ENCODE measurements at places on chromosomes 11 and 22. TPM values are rescaled to one million over a fixed set of nuclear protein-coding genes. Genes with fewer than 3 reads are reported as not detected.

DNA sequence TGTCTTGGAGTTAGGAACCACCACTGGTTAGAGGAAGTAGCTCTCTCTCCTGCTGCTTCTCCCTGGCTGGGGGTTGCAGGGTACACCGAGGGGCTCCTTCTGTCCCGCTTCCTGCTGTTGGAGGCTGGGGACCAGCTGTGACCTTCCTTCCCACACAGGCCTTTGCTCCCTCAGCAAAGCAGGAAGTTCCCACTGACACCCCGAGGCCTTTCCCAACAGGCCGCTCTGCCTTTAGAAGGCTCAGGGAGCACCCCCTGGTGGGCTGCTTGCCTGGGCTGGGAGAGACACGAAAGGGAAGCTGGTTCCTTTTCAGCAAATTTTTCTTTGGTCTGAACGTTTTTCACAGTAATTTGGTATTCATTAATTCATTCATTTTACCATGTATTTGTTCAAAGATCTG is 527.9 kb upstream of the B3GAT1 start:
- no peaks in the 10 kb centered on the region for H3K36me3 ChIP-seq
- DNase-seq = no peak
- H3K4me3 ChIP-seq = no peak overlapping the region
- no peak overlapping the region for H3K27ac ChIP-seq
- H3K27me3 ChIP-seq = no peaks in the 10 kb centered on the region

- H3K27ac ChIP-seq = no peak overlapping the region
- H3K36me3 ChIP-seq = no peaks in the 10 kb centered on the region
- no peak overlapping the region for H3K4me3 ChIP-seq
- H3K27me3 ChIP-seq = no peaks in the 10 kb centered on the region
Observed at GRCh38 chr11:68735125-68735524, 16.2 kb downstream of the TESMIN start.

DNA sequence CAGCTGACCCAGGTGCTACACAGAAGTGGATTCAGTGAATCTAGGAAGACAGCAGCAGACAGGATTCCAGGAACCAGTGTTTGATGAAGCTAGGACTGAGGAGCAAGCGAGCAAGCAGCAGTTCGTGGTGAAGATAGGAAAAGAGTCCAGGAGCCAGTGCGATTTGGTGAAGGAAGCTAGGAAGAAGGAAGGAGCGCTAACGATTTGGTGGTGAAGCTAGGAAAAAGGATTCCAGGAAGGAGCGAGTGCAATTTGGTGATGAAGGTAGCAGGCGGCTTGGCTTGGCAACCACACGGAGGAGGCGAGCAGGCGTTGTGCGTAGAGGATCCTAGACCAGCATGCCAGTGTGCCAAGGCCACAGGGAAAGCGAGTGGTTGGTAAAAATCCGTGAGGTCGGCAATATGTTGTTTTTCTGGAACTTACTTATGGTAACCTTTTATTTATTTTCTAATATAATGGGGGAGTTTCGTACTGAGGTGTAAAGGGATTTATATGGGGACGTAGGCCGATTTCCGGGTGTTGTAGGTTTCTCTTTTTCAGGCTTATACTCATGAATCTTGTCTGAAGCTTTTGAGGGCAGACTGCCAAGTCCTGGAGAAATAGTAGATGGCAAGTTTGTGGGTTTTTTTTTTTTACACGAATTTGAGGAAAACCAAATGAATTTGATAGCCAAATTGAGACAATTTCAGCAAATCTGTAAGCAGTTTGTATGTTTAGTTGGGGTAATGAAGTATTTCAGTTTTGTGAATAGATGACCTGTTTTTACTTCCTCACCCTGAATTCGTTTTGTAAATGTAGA is 1.7 kb downstream of the MALAT1 start:
- H3K36me3 ChIP-seq = peaks cover 15% of the 10 kb centered on the region
- H3K4me3 ChIP-seq = peak overlapping the region; percentile 100
- no peaks in the 10 kb centered on the region for H3K4me1 ChIP-seq
- no peak for DNase-seq
- H3K27me3 ChIP-seq = no peaks in the 10 kb centered on the region

GRCh38 chr11:129115652-129116586 is 76.2 kb downstream of the ARHGAP32 start:
- no peaks in the 10 kb centered on the region for H3K27me3 ChIP-seq
- no peak for DNase-seq
- H3K27ac ChIP-seq = no peak overlapping the region
- H3K4me1 ChIP-seq = no peaks in the 10 kb centered on the region
- no peak overlapping the region for H3K4me3 ChIP-seq

GRCh38 chr11:125141178-125141577 is 23.4 kb upstream of the PKNOX2 start:
- no peaks in the 10 kb centered on the region for H3K36me3 ChIP-seq
- H3K27me3 ChIP-seq = no peaks in the 10 kb centered on the region
- H3K4me1 ChIP-seq = no peaks in the 10 kb centered on the region
- H3K4me3 ChIP-seq = no peak overlapping the region
- no peak overlapping the region for H3K27ac ChIP-seq

- no peaks in the 10 kb centered on the region for H3K4me1 ChIP-seq
- peak; percentile 79 for DNase-seq
- no peak overlapping the region for H3K27ac ChIP-seq
- no peaks in the 10 kb centered on the region for H3K27me3 ChIP-seq
Observed at GRCh38 chr11:74257959-74258553, 53.4 kb downstream of the P4HA3 start.

GRCh38 chr11:124296016-124296415 is 17.7 kb downstream of the OR8D1 start:
- H3K27me3 ChIP-seq = no peaks in the 10 kb centered on the region
- H3K27ac ChIP-seq = no peak overlapping the region
- no peaks in the 10 kb centered on the region for H3K4me1 ChIP-seq
- DNase-seq = no peak
- no peaks in the 10 kb centered on the region for H3K36me3 ChIP-seq

- H3K4me1 ChIP-seq = no peaks in the 10 kb centered on the region
- no peak overlapping the region for H3K27ac ChIP-seq
- no peak for DNase-seq
- H3K27me3 ChIP-seq = no peaks in the 10 kb centered on the region
Observed at GRCh38 chr11:126711977-126712625, 288.5 kb downstream of the KIRREL3 start.

GRCh38 chr11:67436459-67437081 is 912 bp downstream of the PTPRCAP start:
- no peaks in the 10 kb centered on the region for H3K36me3 ChIP-seq
- DNase-seq = no peak
- no peak overlapping the region for H3K27ac ChIP-seq
- no peaks in the 10 kb centered on the region for H3K27me3 ChIP-seq
- no peak overlapping the region for H3K4me3 ChIP-seq
- H3K4me1 ChIP-seq = no peaks in the 10 kb centered on the region

Gene PPARA
- 32.1 TPM for total RNA-seq

Gene HTR3A
- total RNA-seq = not detected

Gene P2RX6
- total RNA-seq = 0.72 TPM

Gene CRYBA4
- total RNA-seq = not detected

Gene RAB30
- 20.3 TPM for total RNA-seq

Gene MN1
- 37.7 TPM for total RNA-seq

Gene MAPK8IP1
- total RNA-seq = 7.8 TPM

Gene MAML2
- 27.5 TPM for total RNA-seq
